Muscle of leg (tissue), 16 donors: ENCODE measurements at places on chromosomes 5 and 9. TPM values are rescaled to one million over a fixed set of nuclear protein-coding genes. Genes with fewer than 3 reads are reported as not detected.

DNA sequence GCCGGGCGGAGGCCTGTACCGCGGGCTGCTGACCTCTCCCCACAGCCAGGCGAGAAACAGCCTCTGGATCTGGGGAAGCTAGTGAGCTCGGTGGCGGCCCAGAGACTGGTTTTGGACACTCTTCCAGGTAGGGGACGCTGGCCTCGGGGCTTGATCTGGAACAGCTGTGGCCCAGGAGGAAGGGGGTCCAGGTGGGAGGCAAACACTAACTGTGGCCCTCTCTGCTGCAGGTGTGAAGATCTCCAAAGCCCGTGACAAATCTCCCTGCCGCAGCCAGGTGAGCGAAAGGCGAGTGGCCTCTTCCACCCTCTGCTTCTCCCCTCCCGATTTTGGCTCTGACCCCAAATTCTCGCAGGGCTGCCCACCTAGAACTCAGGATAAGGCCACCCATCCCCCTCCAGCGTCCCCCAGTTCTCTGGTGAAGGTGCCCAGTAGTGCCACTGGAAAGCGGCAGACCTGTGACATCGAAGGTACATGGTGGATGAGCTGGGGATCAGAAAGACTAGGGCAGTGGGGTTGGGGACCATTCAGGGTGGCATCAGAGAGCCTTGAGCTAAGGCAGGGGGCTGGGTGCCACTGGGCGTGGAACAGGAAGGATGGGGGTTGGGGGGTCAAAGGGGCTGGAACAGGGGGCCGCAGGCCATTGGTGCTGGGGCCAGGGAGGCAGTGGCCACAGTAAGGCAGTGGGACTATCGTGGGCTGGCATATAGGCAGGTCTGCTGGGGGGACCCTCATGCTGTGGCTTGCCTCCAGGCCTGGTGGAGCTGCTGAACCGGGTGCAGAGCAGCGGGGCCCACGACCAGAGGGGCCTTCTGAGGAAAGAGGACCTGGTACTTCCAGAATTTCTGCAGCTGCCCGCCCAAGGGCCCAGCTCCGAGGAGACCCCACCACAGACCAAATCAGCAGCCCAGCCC, 12.9 kb upstream of the SLC34A1 start:
- peak overlapping the region; percentile 55 for H3K27ac ChIP-seq
- H3K36me3 ChIP-seq: no peaks in the 10 kb centered on the region
- peak overlapping the region; percentile 43 for H3K4me3 ChIP-seq
- DNase-seq: no peak
- H3K27me3 ChIP-seq: no peaks in the 10 kb centered on the region

CFAP90 gene
- 0.34 TPM for polyA plus RNA-seq

DNA sequence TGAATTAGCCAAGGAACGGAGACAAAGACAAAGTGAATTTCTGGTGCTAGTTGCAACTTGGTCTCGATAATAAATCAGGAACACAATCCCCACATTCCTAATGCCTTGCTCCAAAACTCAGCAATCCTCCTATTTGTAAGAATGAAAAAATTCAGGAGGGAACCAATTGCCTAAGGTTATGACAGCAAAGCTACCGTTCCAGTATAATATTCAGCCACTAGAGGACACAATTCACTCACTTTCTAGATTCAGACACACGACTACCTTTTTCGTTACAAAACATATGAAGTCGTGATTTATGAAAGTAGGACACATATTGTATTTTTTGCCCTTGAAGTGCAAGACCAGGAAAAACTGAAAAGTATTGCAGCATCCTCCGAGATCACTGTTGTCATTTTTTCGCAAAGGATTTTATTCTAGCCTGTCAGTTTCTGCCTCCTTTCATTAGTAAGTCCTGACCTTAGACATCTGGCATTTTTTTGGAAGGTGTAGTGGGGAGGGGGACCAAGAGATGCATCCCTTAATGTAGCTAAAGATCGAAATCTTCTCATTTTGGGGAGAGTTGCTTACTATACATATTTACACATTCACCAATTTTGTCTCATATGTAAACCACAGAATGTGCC, 133.1 kb downstream of the DOCK8 start:
- H3K27ac ChIP-seq: no peak overlapping the region
- no peaks in the 10 kb centered on the region for H3K27me3 ChIP-seq
- H3K4me3 ChIP-seq: no peak overlapping the region
- DNase-seq: peak; percentile 61
- H3K4me1 ChIP-seq: peaks cover 28% of the 10 kb centered on the region

- no peak overlapping the region for H3K27ac ChIP-seq
- H3K4me1 ChIP-seq: peaks cover 27% of the 10 kb centered on the region
- no peak overlapping the region for H3K4me3 ChIP-seq
- no peak for DNase-seq
- no peaks in the 10 kb centered on the region for H3K36me3 ChIP-seq
Observed at GRCh38 chr5:949275-949543, 56.5 kb downstream of the TRIP13 start.
